SK-N-SH (cell line): ENCODE measurements at places on chromosomes 7 and 10.

- H3K27ac ChIP-seq: peak overlapping the region; percentile 100
- H3K4me1 ChIP-seq: peaks cover 100% of the 10 kb centered on the region
- no peak for DNase-seq
- H3K36me3 ChIP-seq: no peaks in the 10 kb centered on the region
Measured at GRCh38 chr10:71252220-71252619, 39.9 kb downstream of the UNC5B start.

DNA sequence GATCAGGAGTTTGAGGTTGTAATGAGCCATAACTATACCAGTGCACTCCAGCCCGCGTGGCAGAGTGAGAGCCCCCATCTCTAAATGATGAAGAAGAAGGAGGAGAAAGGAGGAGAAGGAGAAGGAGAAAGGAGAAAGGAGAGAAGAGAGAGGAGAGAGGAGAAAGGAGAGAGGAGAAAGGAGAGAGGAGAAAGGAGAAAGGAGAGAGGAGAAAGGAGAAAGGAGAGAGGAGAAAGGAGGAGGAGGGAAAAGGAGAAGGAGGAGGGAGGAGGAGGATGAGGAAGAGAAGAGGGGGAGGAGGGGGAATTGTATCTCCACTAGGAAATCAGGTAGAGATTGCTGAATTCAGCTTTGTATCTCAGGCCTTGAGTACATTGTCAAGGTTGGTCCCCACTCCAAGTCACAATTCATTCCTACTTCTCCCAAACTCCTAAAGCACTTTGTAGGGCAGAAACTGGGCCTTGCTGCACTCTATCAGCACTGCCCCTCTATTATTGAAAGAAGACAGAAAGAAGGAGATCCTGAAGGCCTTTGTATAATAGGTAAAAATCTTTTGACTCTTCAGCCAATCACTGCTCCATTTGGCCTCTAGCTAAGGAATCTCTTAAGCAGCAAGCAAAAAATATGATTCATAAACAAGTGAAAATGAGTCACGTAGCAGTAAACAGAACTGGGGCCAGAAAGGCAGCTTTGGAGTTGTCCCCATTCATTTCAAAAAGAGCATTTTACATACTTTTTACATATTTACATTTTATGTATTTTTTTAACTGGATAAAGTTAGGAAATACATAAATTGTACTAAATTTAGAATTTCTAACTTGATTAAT is 178.0 kb downstream of the IMMP2L start:
- H3K36me3 ChIP-seq: no peaks in the 10 kb centered on the region
- no peak overlapping the region for H3K27ac ChIP-seq
- no peak for DNase-seq
- no peaks in the 10 kb centered on the region for H3K4me1 ChIP-seq

GRCh38 chr7:28470344-28470743 is 58.0 kb downstream of the CREB5 start:
- H3K27me3 ChIP-seq: no peaks in the 10 kb centered on the region
- no peaks in the 10 kb centered on the region for H3K36me3 ChIP-seq
- no peaks in the 10 kb centered on the region; the same call in 1 of the 2 replicates for H3K4me1 ChIP-seq
- H3K27ac ChIP-seq: no peak overlapping the region
- DNase-seq: no peak

GRCh38 chr7:45203459-45203858 is 45.9 kb downstream of the RAMP3 start:
- H3K27me3 ChIP-seq: peaks cover 34% of the 10 kb centered on the region
- H3K27ac ChIP-seq: no peak overlapping the region
- no peak overlapping the region for H3K4me3 ChIP-seq
- DNase-seq: no peak

DNA sequence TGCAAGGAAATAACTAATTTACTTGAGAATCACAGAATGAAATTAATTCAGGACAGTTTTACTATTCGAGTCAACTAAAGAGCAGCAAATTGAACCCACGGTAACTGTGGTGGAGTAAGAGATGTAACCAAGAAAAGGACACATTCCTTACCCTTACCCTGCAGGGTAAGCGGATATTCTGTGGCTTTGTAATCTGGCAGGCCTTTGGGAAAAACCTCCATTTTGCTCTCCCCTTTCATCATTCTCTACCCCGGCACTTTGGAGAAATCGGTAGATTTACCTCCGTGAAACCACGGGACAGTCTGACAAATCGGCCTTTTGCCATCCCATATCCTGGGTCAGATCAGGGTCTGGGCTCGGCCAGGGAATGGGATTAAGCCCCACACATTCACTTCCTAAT is 18.4 kb downstream of the RCC1L start:
- H3K4me1 ChIP-seq: peaks cover 10% of the 10 kb centered on the region; the same call in 1 of the 2 replicates
- peak overlapping the region; percentile 68 for H3K27ac ChIP-seq
- no peak overlapping the region for H3K4me3 ChIP-seq
- H3K36me3 ChIP-seq: peaks cover 51% of the 10 kb centered on the region

DNA sequence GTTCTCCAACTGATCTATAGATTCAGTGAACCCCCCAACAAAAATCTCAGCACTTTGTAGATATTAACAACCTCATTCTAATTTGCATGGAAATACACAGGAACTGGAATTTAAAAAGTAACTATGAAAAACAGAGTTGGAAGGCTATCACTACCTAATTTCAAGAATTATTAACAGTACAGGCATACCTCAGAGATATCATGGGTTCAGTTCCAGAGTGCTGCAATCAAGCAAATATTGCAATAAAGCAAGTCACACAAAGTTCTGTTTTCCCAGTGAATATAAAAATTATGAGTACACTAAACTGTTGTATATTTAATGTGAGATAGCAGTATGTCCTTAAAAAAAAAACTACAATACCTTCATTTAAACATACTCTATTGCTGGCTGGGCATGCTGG is 78.5 kb downstream of the LARP4B start:
- no peaks in the 10 kb centered on the region for H3K4me1 ChIP-seq
- H3K36me3 ChIP-seq: peaks cover 68% of the 10 kb centered on the region
- no peak overlapping the region for H3K4me3 ChIP-seq
- H3K27me3 ChIP-seq: no peaks in the 10 kb centered on the region
- H3K27ac ChIP-seq: no peak overlapping the region
- no peak for DNase-seq

GRCh38 chr7:76011442-76011861 is 17.1 kb upstream of the TMEM120A start:
- H3K4me1 ChIP-seq: no peaks in the 10 kb centered on the region
- no peaks in the 10 kb centered on the region for H3K27me3 ChIP-seq
- DNase-seq: no peak
- no peak overlapping the region for H3K27ac ChIP-seq

GRCh38 chr7:1121476-1121875 is 33.6 kb downstream of the GPER1 start:
- no peaks in the 10 kb centered on the region for H3K27me3 ChIP-seq
- peaks cover 11% of the 10 kb centered on the region; the same call in 1 of the 2 replicates for H3K36me3 ChIP-seq
- H3K4me1 ChIP-seq: no peaks in the 10 kb centered on the region
- no peak overlapping the region for H3K4me3 ChIP-seq
